ENCODE measurements at places on chromosomes 3 and 15. TPM values are rescaled to one million over a fixed set of nuclear protein-coding genes. Genes with fewer than 3 reads are reported as not detected.

The NEK10 gene
- total RNA-seq: 0.49 TPM

The GOLGA8T gene
- total RNA-seq: not detected

The CCDC80 gene
- total RNA-seq: not detected

GRCh38 chr3:190542846-190543245, 29.0 kb downstream of the IL1RAP start:
- DNase-seq: no peak

DNA sequence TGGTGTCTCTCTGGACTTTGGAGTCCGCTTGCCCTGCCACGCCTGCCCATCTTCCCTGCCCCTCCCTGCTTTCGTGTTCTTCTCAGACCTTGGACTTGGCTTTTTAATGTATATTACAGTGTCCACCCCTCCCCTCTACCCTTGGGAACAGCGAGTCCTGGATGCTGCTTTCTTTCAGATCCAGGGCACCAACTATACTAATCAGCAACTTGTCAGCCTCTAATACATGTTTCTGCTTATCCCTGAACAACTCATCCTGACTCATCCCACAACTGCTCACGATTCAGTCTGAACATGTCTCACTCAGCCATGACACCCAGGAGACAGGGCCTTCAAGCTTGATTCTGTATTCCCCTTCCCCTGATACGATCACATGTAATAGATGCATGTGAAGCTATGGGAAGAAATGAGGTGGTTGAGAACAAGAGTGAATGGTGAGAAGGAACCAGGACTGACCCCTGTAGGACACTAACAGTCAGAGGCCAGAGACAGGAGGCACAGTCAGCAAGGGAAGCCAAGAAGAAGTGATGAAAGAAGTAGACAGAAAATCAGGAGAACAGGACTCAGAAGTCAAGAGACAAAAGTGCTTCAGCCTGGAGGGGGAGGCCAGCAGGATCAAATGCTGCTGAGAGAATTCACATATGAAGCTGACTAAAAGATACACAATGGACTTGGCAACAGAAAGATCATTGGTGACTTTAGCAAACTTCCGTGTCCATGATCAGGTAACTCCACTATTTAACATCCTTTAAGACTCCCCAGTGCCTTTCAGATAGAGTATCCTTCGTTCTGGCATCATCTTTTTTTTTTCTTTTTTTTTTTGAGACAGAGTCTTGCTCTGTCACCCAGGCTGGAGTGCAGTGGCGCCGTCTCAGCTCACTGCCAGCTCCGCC, 35.4 kb downstream of the BCL2L10 start:
- no peak for DNase-seq

The IL5RA gene
- total RNA-seq: 0.75 TPM

The SYNPR gene
- total RNA-seq: not detected

GRCh38 chr3:173404156-173404555, 6.6 kb downstream of the NLGN1 start:
- DNase-seq: no peak

DNA sequence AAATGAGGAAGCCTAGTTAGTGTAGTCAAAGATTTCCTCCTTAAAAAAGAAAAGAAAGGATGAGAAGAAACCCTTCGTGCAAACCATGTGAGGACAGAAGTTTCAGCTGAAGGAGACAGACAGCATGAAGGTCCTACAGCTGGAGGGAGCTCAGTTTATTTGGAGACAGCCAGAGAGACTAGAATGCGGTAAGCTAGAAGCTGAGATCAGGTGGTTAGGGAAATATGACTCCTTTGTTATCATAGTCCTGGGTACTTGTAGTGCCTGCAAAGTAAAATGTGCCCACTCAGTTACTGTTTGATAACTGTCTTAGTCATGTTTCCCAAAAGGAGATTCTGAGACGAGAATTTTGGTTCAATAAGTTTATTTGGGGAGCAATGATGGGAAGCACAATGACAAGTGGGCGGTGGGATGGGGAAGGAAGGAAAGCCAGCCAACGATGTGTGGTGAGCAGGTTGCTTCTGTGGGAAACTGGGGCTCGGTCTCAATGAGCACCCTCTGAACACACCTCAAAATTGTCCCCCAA, 178.8 kb upstream of the SNTN start:
- DNase-seq: no peak

The CEMIP gene
- 0.24 TPM for total RNA-seq

GRCh38 chr3:170632780-170633179, 46.9 kb upstream of the SLC7A14 start:
- no peak for DNase-seq

GRCh38 chr3:52633786-52634185, 51.9 kb downstream of the PBRM1 start:
- no peak for DNase-seq

- no peak for DNase-seq
Measured at GRCh38 chr3:169311381-169311780, 352.1 kb downstream of the MECOM start.

DNA sequence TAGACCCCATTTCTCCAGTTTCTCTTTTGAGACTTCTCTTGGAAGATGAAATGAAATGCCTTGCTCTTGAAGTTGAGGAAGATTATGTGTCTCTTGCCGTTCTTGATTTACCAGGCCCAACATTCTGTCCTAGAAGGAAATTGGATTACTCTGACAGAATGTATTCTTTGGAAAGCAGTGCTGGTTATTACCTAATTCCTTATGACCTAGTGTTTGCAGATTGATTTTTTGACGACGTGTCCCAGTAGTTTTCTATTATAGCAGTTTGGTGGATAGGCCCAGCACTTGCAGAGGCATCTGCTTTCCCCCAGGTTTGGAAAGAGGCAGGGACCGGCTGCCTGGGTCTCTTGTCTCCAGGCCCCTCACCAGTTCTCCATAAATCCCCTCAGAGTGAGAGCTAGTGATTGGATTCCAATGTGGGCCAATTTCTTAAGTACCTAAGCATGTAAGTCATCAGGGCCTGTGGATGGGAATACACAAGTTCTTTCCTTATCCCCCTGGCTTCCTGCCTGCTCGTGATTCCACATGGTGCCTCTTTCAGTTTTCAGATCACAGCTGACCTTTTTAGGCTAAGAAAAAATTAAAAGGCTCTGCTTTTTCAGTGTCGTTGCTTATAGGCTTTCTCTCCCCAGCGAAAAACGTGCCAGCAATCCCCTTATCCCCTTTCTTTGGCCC, 50.2 kb downstream of the EPHB3 start:
- no peak for DNase-seq

DNA sequence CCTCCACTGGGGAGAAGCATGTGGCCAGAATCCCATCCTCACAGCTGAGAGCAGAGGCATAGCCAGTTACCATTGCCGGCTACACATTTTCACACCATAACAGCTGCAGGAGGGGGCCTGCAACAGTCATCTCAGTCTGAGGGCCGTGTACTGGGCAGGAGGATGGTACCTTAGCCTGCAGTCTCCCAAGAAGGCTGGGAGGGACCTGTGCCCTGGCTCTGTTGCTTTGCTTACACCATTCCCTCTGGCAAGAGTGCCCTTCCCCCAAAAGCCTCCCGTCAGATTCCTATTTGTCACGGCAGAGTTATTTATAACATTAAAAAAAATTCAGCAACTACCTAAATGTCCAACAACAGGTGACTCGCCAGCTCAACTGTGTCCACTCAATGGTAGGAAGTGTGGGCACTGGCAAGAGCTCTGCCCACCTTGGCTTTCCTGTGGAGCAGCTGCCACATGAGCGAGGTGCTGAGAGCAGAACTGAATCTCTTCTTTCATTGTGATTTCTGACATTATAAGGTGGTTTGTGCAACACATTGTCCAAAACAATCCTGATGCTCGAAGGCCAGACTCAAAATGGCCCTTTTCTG, 4.4 kb downstream of the CAMKV start:
- no peak for DNase-seq

GRCh38 chr3:185093116-185093515, 59.7 kb downstream of the C3orf70 start:
- DNase-seq: no peak

- no peak for DNase-seq
Measured at GRCh38 chr3:117103675-117104074, 394.1 kb downstream of the TUSC7 start.

- no peak for DNase-seq
Measured at GRCh38 chr3:194867270-194867983, 181.7 kb downstream of the FAM43A start.

The C3orf80 gene
- total RNA-seq: not detected

DNA sequence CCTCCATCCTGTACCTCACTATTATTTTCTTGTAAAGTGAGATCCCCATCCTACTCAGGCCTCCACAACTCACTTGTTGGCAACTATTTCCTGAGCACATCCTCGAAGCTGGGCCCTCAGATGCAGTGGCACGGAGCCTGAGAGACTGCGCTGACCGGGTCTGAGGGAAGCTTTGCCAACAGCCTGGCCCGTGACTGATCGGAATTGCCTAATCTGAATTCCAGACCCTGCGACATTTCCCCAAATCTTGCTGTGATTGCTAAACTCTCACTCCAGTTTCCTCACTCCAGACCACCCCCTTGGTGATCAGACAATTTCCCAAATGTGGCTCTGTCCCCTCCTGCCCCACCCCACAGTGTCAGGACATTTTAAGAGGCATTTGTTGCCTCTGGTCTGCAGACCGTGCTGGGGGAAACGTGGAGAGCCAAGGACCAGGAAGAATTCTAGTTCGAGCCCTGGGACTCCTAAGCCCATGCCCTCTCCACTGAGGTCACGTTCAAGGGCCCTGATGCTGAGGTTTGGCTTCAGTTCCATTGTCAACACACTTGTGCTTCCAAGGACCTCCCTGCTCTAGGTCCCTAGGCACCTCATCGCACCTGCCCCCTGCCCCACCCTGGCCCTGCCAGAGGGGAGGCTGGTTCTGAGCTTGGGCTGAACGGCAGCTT, 22.8 kb downstream of the KLHL25 start:
- no peak for DNase-seq

DNA sequence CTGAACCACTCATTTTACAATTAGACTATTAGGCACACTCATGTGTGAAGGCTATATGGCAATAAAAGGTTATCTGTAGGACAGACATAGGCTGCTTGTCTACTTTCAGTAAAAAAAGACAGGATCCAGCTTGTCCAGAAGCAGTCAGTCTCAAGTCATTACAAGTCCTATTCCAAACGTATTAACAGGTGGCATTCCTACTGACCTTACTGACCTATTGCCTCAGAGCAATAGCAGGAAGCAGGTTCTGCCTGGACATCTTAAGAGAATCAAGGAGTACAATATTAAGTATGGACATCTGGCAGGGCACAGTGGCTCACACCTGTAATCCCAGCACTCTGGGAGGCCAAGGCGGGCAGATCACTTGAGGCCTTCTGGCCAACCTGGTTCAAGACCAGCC, 7.0 kb downstream of the CMTM6 start:
- no peak for DNase-seq

The TM6SF1 gene
- total RNA-seq: 1.6 TPM

DNA sequence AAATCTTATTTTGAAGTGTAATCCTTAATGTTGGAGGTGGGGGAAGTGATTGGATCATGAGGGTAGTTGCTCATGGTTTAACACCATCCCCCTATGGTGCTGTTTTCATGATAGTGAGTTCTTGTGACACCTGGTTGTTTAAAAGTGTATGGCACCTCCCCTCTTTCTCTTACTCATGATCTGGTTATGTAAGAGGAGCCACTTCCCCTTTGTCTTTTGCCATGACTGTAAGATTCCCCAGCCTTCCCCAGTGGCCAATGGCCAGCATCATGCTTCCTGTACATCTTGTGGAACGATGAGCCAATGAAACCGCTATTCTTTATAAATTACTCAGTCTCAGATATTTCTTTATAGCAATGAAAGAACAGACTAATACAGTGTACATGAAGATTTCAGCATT, 39.8 kb upstream of the GMNC start:
- no peak for DNase-seq
